Hepatic stellate cell (primary cell): ENCODE measurements at places on chromosomes 5 and 9.
A peak's percentile ranks its signal among the peaks of the same experiment; 100 is the strongest.

- no peak for DNase-seq
Measured at GRCh38 chr5:75720882-75721281, 3.6 kb upstream of the POC5 start.

DNA sequence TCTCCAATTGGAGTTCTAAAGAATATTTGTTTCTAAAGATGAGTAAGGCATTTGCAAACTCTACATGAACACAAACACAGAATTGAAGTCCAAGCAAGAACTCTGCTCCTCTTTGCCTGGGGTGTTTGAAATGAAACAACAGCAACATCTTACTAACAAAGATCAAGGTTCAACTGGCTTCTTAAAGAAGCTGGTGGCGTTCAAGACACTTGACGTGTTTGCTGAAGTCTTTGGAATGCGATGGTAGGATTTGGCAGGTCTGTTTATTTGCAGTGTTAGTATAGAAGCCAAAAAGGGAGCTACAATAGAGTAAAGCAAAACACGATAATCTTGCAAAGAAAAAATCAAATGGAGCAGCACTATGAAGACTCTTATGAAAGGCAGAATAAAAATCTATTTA, 94.9 kb downstream of the BASP1 start:
- DNase-seq, result no peak

GRCh38 chr5:151597749-151598148, 6.6 kb upstream of the FAT2 start:
- DNase-seq, result no peak

GRCh38 chr5:133878236-133878555, 90.2 kb downstream of the C5orf15 start:
- no peak for DNase-seq

- no peak for DNase-seq
Measured at GRCh38 chr5:83662558-83662957, 58.1 kb downstream of the HAPLN1 start.

GRCh38 chr9:138020120-138020794, 142.7 kb downstream of the CACNA1B start:
- no peak for DNase-seq

GRCh38 chr9:33125871-33126823, 41.0 kb downstream of the B4GALT1 start:
- peak; percentile 54 for DNase-seq

- DNase-seq, result no peak
Measured at GRCh38 chr5:125560476-125561225, 814.2 kb upstream of the ZNF608 start.

DNA sequence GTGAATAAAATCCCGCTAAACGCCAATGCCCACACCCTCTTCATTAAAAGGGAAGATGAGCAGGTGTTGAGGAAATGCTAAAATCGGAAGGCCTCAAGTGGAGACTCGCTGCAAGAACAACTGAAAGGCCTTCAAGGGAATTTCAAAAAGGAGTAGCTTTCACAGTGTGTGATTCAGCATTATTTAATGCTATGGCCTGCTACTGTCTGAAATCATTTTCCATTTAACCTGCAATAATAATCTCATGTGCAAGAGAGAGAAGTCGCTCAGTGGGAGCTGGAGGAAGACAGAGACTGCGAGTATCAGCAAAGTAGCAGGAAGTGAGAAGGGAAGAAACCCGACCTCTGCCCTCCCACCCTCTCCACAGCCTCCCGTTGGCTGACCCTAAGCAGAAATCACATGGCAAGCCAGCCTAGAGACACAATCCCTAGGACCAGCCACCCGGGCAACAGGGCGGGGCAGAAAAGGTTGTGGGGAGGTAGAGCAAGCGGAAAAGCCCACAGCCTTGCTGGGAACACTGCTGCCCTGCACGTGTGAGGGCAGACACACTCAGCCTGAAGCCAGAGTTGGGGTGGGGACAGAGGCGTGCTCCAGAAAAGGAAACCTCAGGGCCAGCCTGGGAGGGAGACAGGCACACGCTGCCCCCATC, 39.9 kb upstream of the CTSL start:
- peak; percentile 34 for DNase-seq

GRCh38 chr9:16626577-16627130, 243.8 kb downstream of the BNC2 start:
- peak; percentile 38 for DNase-seq

GRCh38 chr5:98989727-98990126, 60.9 kb upstream of the CHD1 start:
- no peak for DNase-seq

GRCh38 chr9:471320-471719, 256.7 kb downstream of the DOCK8 start:
- DNase-seq, result no peak

DNA sequence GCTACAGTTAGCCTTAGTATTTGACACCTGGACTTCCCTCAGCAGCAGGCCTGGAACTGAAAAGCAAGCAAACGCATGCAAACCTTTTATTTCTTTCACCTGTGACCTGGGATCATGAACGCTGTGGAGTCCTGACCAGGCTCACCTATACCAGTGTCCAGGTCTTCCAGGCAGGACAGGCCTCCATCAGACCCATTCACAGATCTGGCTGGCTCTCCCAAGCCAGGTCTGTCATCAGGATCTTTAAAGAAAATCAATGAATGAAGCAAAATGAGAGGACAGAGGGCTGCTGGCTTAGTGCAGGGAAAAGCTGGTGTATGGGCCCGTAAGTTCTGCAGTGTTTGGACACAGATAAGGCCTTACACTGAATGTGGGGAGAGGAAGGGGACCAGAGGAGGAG, 96.3 kb upstream of the CPEB4 start:
- DNase-seq, result no peak

DNA sequence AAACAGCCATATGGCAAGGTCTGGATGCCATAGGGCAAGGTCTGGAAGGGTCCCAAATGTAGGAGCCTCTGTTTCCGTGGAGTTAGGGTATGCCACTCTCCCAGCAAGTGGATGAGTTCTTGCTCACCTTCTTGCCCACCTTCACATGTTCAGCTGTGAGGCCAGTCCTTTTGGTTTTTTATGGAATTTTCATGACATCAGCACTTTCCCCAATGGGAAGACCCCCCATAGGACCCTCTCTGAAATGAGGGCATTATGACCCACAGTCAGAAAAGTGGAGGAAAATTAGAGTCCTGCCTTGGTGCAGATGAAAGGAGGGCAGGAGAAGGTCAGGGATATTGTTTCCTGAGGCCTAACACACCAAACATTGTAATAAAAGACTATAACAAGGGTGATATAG, 53.9 kb downstream of the RASA1 start:
- no peak for DNase-seq

DNA sequence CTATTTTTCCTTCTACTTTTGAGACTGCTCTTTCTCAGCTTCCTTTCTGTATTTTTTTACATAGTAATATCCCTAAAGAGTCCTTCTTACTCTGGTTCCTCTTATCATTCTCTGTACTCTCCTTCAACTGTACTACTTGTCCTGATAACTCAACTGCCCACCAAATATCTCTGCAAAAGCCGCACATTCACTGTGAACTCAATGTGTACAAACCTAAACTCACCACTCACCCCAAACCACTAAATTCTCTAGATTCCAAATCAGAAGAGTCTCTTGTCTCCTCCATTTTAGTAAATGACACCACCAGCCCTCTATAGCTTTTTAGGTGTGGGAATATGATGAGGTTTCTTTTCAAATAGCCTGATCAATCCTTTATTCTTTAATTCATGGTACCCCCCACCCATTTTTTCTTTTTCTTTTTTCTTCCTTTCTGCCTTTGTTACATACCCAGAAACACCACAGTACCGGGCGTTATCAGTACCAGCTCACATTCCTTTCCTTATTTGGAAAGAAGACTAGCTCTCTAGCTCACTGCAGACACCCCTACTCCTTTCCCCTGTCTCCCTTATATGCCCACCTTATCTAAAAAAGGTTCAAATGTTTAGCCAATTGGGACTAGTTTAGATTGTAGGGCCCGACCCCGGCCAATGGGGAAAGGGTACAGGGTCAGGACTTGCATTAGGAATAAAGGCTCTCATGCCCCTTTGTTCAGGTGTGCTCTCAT, 63.1 kb upstream of the RANBP6 start:
- no peak for DNase-seq

GRCh38 chr5:122907276-122907675, 61.9 kb downstream of the SNX24 start:
- peak; percentile 68 for DNase-seq

DNA sequence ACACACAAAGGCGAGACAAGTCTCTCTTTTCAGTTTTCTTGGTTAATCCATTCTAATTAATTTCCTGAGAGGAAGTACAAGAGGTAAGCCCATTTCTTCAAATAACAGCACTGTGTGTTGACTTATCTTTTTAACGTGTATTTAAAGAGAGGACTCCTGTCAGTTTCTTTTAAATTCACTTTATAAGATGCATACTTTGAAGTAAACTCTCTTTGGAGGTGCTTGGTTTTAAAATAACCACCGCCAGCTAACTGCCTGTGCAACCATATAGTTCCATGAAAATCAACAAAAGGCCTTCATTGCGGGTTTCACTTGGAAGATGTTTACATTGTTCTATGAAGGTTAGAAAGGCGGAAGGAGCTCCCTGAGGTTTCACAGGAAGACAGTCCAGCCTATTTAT, 13.1 kb upstream of the SERINC5 start:
- no peak for DNase-seq

GRCh38 chr9:35407846-35408245, 82.1 kb upstream of the RUSC2 start:
- no peak for DNase-seq

DNA sequence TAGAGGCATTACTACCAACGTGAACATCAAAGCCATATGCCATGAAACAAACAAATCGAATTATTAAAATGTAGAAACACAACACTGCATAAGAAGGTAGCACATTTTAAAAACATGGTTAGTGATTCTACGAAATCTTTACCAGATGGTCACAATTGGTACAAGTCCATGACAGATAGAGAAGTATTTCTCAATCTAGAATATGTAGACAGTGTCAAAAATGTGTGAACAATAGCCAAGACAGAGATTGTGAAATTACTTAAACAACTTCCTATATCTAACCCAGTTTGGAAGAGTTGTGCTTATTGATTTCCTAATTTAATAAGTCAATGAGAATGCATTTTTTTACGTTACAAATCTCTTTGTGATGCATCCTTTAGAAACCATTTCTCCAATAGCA, 1121.6 kb downstream of the MAT2B start:
- no peak for DNase-seq

- no peak for DNase-seq
Measured at GRCh38 chr9:124800306-124801259, 23.6 kb downstream of the OLFML2A start.

- DNase-seq, result no peak
Measured at GRCh38 chr9:1236061-1236460, 185.9 kb downstream of the DMRT2 start.

DNA sequence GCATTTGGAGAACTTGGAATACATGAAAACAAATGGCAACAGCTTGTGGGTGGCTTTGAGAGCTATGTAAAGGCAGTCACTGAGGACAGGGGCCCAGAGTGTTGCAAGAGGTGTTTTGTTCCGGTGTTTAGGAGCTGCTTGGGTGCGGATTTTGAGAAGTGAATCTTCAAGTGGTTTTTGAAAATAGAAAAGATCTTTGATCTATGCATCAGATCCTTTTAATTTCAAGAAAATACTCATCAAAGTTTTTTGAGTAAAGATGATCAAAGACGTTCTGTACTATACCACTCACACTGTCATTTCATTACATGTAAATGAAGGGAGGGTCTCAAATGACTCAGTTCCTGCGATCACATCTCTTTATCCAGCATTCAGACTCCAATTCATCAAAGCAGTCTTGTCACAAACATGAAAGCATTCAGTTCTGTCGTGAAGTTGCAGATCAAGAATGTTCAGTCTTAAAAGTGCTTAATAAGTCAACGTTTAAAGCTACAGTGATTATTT, 112.5 kb downstream of the WDR41 start:
- DNase-seq, result no peak

GRCh38 chr5:55418994-55419968, 111.5 kb downstream of the MTREX start:
- DNase-seq, result peak; percentile 15

DNA sequence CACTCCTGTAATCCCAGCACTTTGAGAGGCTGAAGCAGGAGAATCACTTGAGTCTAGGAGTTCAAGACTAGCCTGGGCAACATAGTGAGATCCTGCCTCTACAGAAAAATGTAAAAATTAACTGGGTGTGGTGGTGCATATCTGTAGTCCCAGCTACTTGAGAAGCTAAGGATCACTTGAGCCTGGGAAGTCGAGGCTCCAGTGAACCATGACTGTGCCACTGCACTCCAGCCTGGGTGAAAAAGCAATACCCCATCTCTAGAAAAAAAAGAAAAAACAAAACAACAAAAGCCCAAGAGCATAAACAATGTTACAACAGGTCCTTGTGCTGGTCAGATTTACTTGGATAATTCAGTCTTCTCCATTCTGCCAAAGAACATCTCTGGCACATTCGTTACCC, 44.3 kb upstream of the TGFBR1 start:
- no peak for DNase-seq

DNA sequence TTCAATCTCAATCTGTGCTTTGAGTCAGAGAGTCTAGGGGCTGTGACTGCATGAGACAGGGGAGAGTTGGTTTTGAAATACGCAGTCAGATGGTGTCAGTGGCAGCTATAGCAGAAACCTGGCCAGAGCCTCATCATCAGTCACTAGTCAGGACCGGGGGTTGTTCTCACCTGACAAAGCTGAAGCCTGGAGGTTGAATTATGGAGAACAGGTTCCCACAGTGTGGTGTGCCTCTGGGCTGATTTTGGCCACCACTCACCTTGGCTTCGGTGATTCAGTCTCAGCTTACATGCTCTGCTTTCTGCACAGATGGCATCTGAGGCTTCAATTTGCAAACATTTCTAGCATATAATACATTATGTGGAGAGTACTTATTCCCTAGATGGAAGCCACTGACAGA, 387.3 kb downstream of the YTHDC2 start:
- no peak for DNase-seq

DNA sequence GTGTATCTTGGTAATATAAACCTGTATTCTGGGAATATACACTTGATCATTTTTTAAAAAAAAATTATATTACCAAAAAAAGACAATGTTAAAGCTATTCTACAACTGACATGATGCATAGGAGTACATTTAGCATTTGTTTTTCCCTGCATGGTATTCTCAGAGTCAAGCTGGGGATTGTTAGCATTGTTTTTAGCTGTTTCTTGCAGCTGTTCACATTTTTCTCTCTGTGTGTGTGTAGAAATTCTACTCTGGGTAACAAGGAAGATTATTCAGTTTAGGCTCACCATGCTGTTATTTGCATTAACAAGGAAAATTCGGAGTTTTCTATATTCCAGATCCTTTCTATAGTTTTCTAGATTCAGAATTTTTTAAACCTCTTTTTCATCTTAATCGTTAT, 62.2 kb downstream of the ADAMTS16 start:
- no peak for DNase-seq

- no peak for DNase-seq
Measured at GRCh38 chr9:107878462-107878861, 388.9 kb upstream of the KLF4 start.

- DNase-seq, result no peak
Measured at GRCh38 chr9:132645306-132645705, 24.5 kb downstream of the DDX31 start.

GRCh38 chr5:36561601-36562000, 44.8 kb upstream of the SLC1A3 start:
- no peak for DNase-seq

- DNase-seq, result no peak
Measured at GRCh38 chr5:105978011-105978410, 1692.7 kb downstream of the EFNA5 start.
